ENCODE measurements at places on chromosomes 5 and 9. TPM values are rescaled to one million over a fixed set of nuclear protein-coding genes. Genes with fewer than 3 reads are reported as not detected.

Gene GHR
- 2.1 TPM for total RNA-seq

DNA sequence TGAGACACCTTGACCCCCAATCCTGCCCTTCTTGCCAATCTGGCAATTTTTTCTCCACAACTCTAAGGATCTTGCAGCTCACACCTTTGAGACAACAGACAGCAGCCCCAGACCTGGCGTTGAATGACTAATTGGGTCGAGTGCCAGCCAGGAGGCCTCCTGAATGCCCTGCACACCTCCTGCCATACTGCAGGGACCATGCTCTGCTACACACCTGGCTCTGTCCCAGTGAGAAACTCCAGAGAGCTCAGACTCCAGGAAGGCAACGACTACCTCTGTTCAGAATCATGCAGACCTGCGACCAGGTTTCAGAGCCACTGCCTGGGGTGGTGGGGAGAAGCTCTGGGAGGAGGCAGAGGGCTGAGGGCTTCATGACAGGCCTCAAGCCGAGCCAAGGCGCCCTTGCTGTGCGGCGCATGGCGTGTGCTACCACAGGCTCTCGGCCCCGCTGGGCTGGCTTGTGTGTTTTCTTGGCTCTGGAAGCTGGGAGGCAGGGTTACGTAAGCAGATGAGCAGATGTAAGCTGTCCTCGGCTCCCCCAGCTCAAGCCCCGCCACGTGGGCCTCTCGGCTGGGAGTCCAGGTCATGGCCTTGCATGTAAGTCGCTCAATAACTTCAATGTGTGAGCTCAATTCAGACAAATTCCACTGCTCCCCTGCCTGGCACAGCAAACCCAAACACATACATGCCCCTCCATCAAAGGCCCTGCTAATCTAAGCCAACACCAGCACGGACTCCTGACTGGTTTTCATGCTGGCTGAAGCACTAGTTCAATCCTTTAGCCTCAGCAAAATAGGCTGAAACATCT, 27.5 kb downstream of the B4GALT1 start:
- DNase-seq = no peak

GRCh38 chr9:34446468-34446891, 11.9 kb downstream of the FAM219A start:
- DNase-seq = no peak

- DNase-seq = no peak
Measured at GRCh38 chr9:132125944-132126679, 35.7 kb upstream of the NTNG2 start.

DNA sequence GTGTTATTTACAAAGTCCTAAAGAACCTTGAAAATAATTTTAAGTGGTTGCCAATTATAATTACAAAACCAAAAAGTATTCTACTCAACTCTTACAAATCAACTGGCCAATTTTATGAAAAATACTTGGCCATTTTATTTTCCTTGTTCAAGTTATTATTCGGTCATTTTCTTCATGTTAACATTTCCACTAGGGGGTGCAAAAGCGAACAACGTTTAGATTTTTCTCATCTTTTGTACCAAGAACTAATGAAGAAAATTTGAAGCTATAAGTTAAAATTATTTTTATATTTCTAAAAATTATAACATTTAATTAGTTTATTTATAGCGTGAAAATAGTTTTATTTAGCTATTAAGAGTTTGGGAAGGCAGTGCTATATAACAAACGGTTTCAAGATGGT, 1453.3 kb downstream of the MAT2B start:
- no peak for DNase-seq

GRCh38 chr5:154544646-154545045, 66.6 kb upstream of the HAND1 start:
- no peak for DNase-seq

Gene IL9
- not detected for total RNA-seq

Gene IL7R
- total RNA-seq = 6.7 TPM

DNA sequence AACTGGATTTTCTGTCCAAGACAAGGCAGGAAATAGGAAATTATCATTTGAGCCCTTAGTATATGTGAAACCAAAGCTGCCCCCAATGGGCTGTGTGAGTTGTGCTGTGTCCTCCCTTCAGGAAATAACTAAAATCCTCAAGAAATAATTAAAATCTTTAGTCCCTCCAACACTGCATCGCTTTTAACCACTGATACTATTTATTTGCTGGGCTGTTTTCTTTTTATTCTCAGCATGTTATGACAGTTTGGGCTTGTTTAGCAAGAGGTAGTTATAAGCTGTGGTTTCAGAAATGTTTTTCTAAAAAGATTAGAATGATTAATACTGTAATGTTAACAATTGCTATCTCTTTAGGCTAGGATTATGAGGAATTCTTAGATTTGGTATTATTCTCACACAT, 187.0 kb upstream of the KCNN2 start:
- DNase-seq = no peak

DNA sequence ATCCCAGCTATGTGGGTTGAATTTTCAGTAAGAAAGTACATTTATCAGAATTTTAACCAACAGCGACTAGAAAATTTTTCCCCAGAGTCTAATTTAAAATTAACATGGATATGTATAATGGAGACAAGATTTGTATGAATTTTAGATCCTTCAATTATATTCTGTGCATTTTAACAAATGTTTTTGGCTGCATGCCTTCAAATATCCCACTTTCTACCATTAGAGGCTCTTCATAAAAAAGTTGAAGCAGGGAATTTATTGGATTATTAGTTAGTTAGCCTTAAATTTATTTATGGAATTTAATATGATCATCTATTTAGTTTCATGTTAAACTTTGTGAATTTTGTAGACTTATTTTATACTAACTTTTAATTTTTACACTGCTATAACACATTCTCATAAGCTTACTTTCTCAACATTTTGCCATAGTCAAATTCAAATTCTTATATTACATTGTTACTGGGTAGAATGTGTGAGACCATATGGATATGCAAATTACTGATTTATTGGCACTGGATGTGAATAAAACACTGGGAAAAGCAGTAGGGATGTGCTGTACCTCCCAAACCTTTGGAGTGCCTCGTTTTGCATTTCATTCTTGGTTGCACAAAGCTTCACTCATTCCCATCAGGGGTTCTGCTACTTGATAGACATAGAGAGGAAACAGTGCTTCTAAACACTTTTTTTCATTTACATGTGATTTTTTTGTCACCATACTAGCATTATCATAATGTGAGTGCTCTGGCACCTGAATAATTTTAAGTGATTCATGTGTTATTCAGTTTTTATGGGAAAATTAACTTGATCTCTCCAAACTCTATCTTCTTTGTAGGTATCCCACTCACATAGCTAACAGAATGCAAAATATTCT, 491.8 kb upstream of the COX7C start:
- no peak for DNase-seq

DNA sequence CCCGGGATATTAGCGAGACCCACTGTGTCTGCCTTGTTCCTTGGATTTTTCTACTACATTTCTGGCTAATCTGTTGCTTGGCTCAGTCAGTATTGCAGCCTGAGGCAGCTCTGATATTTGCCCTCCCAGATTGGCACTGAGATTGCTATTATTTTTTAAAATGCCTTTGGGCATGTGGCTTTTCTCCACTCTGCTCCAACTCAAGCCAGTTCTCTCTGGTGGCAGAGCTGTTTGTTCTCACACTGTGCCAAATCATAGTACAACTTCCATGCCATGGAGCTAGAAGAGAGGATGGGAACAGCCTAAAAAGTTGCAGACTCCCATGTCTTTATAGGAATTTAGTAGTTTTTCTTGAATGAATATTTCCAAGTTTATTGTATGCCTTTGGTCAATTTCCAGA, 155.9 kb upstream of the ATP10B start:
- no peak for DNase-seq

Data from foreskin keratinocyte (primary cell).